Mesothelial cell of epicardium (in vitro differentiated cells): ENCODE measurements at places on chromosomes 6 and 20.
A peak's percentile ranks its signal among the peaks of the same experiment; 100 is the strongest.

GRCh38 chr6:7424967-7425807, 35.6 kb downstream of the RIOK1 start:
- no peak for DNase-seq

- DNase-seq = peak; percentile 70
These were observed 2.1 kb upstream of the ERGIC3 start for GRCh38 chr20:35539756-35540212.

DNA sequence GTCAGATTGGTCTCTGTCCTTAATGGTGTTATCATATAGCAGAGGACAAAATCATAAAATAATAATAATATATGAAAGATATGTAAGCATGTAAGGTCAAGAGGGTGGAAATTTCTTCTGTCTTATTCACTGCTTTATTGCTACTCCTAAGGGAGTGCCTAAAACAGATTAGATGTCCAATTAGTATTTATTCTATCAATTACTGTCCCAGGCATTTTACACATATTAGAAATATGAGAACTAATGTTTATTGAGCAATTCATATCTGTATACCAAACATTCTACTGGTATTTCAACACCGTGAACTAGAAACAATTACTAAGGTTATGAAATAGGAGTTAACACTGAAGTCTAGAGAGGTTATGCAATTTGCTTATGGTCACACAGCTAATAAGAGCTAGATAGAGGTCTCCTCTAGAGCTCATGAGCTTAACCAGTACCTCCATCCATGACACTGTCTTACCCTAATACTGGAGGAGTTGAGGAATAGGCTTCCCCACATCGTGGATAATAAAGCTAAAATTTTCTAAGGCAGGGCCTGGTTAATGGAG, 302.3 kb downstream of the PLCB1 start:
- no peak for DNase-seq

- no peak for DNase-seq
These were observed 25.2 kb upstream of the TENT5A start for GRCh38 chr6:81777586-81778268.

- DNase-seq = no peak
These were observed 246.0 kb downstream of the EYA4 start for GRCh38 chr6:133487174-133487573.

GRCh38 chr6:168756009-168756634, 315.1 kb downstream of the SMOC2 start:
- DNase-seq = no peak

DNA sequence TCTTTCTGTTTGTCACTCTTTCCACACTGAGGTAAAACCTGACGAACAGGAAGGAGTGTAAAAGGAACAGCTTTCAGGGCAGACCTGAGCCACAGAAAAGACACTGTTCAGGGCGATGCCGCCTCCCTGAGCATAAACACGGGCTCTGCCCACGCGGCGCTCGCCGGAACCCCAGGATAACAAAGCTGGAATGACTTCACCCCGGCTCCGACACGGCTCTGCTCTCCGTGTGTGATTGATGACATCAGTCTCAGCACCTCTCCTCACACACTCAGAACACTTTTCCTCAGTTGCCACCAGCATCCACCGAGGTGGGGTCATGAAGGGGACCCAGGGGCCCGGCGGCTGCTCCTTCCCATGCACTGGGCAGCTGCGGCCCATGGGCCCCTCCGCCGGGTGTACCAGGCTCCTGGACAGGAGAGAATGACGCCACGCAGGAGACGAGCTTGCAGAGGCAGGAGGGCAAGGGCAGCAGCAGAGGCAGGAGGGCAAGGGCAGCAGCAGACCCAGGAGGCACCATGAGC, 43.6 kb downstream of the DLL1 start:
- DNase-seq = no peak

DNA sequence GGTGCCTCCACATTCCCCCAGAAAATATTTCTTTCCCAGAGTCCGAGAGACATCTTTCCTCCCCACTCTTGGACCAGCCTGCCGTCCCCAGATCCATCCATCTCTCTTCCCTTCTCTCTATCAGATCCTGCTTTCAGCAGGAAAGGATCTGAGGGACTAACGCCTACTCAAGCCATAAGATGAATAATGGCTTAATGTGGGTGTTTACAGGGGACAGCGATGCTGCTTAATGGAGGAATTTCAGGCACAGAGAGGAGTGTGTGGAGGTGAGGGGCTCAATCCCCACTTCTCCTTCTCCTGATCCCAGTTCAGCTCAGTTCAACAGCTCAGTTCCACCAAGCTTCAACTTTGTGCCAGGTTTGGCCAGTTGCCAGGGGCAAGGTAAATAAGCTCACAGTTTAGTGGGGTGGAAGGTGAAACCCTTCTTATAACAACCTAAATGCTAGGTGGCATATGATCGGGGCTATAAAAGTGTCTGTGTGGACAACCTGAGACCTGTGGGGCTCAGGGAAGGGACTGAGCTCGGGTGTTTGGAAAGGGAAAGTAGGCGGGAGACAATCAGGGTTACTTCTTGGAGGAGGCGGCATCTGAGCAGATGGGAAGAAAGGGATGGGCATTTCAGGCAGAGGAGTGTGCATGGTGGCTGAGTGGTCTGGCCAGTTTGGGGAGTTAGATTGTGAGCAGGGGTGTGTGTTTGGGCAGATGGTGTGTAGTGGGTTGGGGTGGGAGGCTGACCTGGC, 55.8 kb downstream of the CDH22 start:
- no peak for DNase-seq
